ENCODE measurements at places on chromosomes 2 and 18. TPM values are rescaled to one million over a fixed set of nuclear protein-coding genes. Genes with fewer than 3 reads are reported as not detected.

PLCL1 gene
- 3.8 TPM for total RNA-seq

MROH2A gene
- not detected for total RNA-seq

DPP4 gene
- total RNA-seq, result 5.0 TPM

TSGA10 gene
- 1.0 TPM for total RNA-seq

LTBP1 gene
- 10.7 TPM for total RNA-seq

ABCG5 gene
- total RNA-seq, result not detected

KLHL30 gene
- total RNA-seq, result 0.19 TPM

Data from endothelial cell of coronary artery (primary cell).